ENCODE measurements at places on chromosomes 5 and 9.

- DNase-seq, result no peak
Measured at GRCh38 chr9:126066131-126066530, 260.5 kb upstream of the MVB12B start.

DNA sequence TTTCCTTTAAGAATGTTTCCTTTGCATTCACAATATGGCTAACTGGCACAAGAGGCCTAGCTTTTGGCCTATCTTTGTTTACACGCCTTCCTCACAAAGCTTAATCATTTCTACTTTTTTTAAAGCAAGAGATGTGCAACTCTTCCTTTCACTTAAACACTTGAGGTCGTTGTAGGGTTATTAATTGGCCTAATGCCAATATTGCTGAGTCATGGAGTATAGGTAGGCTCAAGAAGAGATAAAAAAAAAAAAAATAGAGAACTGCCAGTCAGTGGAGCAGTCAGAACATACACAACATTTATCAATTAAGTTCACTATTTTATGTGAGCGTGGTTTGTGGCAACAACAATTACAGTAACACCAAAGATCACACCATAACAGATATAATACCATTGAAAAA, 5.9 kb downstream of the FKBP15 start:
- DNase-seq, result no peak

DNA sequence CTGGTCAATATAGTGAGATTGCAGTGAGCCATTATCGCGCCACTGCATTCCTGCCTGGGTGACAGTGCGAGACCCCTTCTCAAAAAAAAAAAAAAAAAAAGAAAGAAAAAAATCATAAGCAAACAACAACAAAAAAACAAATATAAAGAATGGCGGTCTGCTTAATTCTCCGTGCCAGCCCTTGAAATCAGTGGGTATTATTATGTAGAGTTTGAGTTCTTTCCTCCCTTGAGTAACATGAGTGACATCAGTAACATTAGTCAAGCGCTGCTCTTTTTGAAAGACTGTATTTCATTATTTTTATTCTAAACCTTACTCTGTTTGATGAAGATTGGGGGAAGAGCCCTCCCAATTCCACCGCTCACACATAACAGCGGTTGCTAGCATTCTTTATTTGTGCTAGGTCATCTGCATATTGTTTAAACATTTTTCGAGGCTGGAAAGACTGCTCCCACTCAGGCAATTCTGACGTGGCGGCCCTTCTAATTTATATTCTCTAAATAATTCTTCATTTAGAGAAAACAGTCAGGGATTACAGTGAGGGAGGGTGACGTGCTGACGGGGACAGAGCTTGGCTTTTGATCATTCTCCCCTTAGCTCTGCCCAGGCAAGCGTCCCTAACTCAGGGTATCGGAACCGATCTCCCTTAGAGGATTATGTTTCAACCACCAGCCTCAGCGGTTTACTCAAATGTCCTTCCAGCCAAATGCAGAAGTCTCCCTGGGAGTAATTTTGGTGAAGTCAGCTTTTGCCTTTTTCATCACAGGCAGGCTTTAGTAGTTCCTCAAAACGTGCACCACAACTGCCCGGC, 860 bp upstream of the MARCHF6 start:
- no peak for DNase-seq

DNA sequence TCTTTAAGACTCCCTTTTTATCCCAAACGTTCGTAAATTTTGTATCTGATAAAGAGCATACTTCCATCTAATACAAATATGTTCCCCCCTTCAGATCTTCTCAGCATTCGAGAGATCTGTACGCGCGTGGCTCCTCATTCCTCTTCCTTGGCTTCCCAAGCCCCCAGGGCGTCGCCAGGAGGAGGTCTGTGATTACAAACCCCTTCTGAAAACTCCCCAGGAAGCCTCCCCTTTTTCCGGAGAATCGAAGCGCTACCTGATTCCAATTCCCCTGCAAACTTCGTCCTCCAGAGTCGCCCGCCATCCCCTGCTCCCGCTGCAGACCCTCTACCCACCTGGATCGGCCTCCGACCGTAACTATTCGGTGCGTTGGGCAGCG, 19.9 kb downstream of the CDKN2A start:
- no peak for DNase-seq

DNA sequence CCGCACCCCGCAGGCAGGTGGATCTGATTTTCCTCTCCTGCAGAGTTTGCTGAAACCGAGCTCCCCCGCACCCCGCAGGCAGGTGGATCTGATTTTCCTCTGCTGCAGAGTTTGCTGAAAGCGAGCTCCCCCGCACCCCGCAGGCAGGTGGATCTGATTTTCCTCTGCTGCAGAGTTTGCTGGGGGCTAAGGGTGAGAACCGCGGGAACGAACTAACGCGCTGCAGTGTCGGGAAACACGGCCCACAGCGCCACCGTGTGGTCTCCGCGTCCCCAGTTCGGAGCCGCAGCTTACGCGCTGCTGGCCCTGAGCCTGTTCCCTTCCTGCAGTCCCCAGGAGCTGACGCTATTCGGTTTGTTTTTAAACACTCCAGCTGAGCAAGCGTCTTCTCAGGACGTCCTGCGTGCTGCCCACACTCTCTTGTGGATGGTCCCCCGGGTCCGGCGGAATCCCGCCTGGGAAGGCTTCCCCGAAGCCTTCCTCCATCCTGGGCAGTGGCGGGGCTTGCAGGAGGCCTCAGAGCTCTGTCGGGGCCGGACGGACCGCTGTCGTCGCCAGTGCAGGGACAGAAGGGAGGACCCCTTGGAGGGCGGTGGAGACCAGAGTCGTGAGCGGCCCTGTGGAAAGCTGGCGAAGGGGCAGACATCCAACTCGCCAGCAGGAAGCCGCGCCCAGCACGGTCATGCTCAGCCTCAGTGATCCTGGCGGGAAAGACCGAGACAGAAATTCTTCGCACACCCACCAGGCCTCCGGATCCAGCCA, 121.2 kb upstream of the LPCAT1 start:
- no peak for DNase-seq

DNA sequence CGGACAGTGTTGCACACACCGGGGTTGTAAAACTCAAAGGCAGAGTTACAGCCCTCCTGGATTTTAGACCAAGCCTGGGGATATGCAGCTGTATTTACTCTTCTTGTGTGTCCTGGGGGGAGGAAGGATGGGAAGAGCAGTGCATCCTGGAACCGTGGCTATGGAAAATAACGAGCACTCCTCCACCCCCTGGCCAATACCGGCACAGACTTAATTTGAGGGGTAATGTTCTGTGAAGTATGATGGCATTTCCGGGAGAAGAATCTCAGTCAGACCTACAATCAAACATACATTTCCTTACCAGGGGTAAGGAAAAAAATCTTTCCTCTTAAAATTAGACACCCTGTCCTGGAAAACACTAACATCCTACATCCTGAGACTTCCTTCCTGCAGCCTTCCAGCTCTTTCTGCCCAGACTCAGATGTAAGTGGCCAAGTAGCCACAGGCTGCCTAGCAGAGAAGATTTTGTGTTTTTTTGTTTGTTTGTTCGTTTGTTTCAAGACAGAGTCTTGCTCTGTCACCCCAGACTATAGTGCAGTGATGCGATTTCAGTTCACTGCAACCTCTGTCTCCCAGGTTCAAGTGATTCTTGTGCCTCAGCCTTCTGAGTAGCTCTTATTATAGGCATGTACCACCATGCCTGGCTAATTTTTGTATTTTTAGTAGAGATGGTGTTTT, 11.0 kb upstream of the ERMP1 start:
- no peak for DNase-seq

GRCh38 chr9:69951411-69951810, 92.2 kb upstream of the MAMDC2 start:
- no peak for DNase-seq

DNA sequence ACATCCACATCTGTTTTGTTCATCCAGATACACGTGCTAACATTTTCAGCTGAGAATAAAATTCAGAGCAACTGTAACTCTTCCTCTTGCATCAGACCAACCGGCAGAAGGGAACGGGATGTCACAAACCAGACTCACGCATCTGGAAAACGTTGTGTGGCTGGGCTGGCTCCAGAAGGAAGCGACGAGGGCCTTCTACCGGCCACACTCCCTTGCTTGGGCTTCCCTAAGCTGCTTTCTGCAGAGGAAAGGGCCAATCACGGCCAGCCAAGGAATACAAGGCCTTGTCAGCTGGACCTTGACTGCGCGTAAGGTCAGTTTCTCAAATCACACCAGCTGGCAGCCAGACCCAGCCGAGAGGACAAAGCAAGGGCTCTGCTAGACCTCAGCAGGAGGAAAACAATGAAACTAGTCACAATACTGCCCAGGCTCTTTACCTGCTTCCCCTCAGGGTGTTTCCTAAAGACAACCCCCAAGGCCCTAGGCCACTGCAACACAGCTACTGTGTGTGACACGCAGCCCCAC, 106.1 kb downstream of the THBS4 start:
- no peak for DNase-seq

GRCh38 chr5:12615141-12615820, 711.0 kb upstream of the CTNND2 start:
- DNase-seq, result no peak

DNA sequence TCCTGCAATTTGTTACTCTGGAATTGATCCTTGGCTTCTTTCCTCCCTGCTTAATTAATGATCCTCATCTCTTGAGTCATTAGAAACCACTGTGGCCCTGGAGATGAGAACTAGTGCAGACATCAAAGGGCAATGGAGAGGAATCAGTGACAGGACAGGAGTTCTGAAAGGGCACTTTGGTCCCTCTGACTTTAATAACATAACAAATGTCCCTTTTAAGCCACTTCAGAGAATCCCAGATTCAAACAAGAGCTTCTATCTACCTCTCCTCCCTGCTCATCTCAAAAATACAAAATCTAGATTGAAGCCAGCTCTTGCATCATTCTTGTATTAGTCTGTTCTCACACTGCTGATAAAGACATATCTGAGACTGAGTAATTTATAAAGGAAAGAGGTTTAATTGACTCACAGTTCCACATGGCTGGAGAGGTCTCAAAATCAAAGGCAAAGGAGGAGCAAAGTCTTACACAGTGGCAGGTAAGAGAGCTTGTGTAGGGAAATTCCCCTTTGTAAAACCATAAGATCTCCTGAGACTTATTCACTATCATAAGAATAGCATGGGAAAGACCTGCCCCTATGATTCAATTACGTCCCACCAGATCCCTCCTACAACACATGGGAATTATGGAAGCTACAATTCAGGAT, 139.1 kb downstream of the PLPPR1 start:
- no peak for DNase-seq

GRCh38 chr5:135208555-135208902, 174.5 kb upstream of the PITX1 start:
- DNase-seq, result no peak

- no peak for DNase-seq
Measured at GRCh38 chr5:147746986-147747385, 35.5 kb downstream of the JAKMIP2 start.

DNA sequence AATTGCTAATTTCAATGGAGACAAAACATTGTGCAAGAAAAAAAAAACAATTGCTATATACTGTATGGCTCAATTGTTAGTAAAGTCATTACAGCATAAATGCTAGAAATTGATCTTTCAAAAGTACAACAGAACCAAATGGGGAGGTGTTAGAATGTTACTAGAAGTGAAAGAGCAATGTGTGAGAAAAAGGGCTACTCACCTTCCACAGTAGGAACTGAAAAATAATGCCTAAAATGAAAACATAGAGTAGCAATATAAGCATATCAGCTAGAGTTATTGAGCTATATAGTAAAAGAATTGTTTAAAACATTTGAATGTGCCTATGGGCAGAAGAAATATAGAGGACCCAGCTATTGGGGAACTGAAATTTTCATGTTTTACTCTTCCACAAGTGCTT, 10.9 kb upstream of the RXFP3 start:
- DNase-seq, result no peak

GRCh38 chr9:130779153-130779855, 55.8 kb upstream of the ABL1 start:
- DNase-seq, result no peak

DNA sequence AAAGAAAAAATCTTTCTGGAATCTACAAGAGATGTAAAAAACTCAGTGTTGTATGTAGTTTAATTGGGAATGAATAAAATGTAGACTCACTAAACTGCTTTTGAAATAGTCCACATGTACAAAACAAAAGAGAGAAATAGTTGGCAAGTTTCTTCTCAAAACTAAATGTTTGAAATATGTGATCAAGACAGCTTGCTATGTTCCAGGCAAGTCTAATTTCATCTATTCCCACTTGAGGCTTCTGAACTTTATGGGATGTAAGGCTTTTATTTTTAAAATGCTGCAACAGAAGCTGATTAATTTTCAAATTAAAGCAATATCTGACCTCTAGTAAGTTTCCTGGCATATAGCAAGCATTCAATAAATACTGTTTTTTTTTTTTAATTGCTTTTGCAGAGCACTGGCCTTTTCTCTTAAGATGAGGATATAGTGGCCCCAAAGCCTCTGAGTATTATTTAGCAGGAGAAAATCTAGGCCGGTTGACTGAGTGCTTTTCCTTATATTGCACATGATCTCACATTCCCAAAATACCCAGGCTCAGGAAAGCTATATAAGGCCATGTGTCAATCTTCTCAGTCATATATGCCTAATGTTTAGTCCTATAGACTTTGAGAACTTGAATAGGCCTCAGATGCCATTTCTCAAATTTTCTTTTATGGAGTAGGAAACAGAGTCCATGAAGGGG, 183.2 kb downstream of the NTRK2 start:
- DNase-seq, result no peak

DNA sequence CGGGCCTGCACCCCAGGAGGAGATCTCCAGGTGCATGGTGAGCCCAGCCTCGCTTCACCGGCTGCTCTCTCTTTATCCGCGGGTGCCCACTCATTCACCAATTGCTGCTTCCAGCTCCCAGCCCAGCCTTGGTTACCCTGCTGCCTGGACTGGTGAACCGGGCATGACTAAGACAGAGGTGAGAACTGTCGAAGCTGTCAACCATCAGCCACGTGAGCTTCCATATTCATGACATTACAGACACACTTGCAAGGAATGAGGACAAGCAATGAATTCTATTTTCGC, 220.5 kb downstream of the ROR2 start:
- DNase-seq, result no peak

DNA sequence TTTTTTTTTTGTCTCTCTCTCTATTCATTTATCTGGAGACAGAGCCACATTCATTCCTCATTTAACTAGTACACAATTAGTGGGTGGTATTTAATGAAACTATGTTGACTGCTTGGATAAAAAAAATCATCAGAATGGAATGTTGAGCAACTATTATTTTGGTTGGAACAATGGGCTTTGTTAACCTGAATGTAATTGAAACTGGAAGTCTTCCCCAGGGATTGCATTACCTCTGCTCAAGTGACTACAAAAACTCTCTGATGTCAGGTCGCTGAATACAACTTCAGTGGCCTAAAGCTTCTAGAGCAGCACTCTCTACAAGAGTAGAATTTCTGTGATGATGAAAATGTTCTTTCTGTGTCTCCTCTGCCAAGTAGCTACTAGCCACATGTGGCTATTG, 295.8 kb downstream of the DEPDC1B start:
- DNase-seq, result no peak
